ENCODE measurements at places on chromosomes 6 and 20.

DNA sequence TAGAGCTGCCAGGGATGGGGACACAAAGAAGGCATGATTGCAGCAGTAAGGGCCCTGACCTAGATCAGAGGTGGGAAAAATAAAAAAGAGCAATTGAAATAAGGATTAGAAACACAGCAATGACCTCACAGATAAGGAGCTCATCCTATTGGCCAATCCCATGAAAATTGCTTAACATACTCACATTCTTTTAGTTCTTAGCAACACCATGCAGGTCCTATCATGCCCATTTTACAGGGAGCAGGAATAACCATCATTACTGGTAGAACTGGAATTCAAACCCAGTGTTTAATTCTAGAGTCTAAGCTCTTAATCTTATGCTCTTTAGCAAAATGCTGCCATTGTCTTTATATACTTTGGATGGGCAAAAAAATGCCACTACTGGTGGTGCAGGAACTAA, 267.7 kb downstream of the RNF144B start:
- DNase-seq, result no peak

DNA sequence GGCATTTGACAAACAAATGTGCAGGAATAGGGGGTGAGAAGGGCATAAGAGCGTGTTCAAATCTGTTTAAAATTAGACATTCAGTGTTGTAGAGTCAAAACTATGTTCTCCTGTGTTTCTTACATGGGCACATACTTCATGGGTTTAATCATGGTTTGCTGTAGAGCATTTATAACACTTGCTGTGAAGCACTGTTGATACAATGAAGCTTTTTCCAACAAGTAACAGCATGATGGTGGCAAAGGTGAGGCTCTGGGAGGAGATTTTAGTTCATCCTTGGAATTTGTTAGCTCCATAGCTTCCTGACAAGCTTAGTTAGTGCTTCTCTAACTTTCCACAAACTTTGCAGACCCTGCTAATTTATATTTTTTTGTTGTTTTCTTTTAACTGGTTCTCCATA, 900.7 kb downstream of the TFAP2A start:
- DNase-seq, result no peak

DNA sequence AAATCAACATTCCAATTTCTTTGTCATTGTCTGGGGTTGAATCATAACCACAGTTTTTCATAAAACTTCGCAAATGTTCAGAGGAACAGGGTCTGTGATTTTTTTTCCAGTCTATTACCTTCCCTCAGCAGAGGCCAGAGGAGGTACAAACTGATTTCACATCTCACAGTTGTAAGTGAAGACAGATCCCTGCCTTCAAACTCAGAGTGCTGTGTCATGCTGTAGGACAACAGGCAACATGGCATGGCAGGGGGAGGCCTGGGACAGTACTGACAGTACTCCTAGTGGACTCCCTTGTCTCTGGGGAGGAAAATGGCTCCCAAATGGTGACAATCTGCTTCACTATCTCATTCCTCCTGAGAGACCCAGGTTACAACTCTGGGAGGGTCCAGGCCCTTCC, 308.6 kb downstream of the CDC5L start:
- DNase-seq, result no peak

GRCh38 chr6:2155206-2155605, 90.2 kb downstream of the GMDS start:
- no peak for DNase-seq

DNA sequence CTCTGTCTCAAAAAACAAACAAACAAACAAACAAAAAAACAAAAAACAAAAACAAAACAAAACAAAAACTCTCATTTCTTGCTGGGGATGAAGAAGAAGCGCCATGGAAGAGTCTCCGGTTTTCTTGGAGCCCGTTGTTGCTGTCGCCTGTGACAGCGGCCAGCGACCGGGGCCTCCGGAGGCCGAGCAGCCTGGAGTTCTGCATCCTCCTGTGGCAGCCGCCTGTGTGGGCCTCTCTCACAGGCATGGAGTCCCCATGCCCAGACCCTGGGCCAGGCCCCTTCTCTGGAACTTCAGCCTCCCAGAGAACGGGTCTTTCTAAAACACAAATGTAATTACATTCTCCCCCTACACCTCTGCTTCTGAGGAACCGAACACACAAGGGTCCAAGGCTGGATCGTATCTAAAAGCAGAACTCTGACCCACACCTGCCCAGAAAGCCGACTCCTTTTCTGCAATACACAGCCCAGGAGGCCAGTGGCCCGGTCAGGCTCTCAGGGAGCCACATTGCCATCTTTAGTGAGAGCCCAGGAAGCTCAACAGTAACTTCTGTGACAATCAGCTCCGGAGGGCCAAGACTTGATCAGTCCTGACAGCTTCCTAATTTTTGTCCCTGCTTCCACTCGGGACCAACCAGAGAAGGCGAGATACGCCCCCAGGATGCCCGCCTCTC, 18.5 kb downstream of the DACT2 start:
- DNase-seq, result no peak

DNA sequence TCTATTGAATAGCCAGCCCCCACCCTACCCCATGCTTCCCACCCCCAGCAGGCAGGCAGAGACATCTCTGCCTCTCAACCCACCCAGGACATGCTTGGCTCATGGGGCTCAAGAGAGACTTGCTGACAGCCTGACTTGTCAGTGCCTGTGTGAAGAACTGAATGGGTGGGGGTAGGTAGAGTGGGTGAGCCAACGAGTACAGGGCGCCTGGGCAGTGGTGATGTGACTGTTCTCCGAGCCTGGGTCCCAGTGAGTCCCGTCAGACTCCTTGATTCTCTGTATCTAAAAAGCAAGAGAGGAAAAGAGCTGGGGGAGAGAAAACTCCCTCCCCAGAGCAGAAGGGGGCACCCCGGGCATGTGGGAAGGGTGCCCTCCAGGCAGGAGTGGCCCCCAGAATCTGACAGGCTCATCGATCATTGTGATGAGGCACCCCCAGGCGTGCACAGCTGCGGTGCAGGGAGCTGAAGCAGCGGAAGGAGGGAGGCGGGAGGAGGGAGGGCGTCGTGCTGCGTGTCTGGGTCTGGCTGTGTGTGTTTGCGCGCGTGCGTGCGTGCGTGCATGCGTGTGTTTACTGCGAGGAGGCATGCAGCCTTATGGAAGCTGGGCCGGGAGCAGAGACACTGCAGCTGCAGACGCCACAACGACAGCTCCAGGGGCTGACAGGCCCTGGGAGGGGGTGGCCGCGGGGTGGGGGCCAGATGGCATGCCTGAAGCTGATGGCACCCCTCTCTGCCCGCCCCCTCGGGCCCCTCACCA, 40.2 kb downstream of the FOXP4 start:
- DNase-seq, result no peak

- DNase-seq, result no peak
Measured at GRCh38 chr6:10534419-10534762, 13.2 kb downstream of the GCNT2 start.

DNA sequence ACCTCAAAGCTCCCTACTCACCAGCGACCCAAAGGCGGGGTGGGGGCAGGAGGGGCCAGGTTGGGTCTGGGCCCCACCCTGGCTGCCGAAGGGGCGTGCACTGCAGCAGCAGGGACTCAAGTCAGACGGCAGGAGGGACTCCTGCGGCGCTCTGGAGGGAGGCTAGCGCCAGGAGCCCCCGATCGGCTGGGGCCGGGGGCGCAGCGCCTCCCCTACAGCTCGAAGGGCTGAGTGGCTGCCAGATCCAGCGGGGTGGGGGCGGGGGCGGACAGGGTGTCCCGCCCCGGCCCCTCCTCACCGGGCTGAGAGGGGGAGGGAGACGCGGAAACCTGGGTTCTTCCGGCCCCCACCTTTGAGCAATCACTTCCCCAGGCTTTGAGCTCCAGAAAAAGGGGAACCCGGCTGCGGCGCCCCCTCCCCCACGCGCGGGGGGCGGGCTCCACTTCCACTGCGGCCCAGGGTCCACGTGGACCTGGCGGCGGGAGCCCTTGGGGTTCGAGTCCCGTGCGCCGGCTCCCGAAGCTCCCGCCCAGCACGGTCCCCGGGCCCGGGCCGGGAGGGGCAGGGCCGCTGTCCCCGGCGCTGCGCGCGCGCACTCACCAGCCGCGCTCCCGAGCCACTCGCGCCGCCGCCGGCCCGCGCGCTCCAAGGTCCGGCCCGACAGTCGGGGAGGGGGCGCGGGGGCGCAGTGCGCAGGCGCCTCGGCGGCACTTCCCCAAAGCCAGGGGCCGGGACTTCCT, at the start of gene RGS19:
TSS of gene RGS19 (minus strand) at position 246 of the 740 bp plus-strand sequence. CDS start 2,632 bp downstream, outside the sequence.
- no peak for DNase-seq

DNA sequence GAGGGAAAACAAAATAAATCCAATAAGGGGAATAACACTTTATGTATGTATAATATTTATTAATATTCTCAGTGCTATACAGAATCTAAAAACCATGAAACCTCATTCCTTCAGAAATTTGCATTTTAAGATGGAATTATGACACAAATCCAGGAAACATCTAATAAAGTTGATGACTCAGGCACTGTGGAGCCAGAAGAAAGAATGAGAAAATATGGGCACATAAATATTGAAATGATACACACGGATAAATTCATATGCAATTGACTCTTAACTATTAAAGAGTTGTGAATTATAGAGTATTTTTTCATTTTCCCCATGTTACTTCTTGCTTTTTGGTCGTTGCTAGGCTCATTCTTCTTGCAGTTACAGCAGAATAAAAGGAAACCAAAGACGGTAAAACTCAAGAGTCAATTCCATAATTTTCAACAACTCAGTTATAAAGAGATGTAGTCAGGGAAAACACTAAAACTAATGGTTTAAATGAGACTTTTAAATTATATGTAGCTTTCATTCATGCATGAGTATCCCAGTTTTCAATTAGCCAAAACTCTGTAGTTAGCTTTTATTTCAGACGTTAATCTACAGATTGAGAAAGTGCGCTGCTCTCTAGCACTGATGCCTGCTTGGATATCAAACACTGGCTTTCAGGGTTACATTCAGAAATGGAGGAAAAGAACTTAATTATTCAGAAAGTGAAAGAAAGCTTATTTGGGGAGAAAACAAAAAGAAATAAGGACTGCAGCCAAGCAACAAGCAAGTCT, 95.4 kb downstream of the ADGRB3 start:
- DNase-seq, result no peak

DNA sequence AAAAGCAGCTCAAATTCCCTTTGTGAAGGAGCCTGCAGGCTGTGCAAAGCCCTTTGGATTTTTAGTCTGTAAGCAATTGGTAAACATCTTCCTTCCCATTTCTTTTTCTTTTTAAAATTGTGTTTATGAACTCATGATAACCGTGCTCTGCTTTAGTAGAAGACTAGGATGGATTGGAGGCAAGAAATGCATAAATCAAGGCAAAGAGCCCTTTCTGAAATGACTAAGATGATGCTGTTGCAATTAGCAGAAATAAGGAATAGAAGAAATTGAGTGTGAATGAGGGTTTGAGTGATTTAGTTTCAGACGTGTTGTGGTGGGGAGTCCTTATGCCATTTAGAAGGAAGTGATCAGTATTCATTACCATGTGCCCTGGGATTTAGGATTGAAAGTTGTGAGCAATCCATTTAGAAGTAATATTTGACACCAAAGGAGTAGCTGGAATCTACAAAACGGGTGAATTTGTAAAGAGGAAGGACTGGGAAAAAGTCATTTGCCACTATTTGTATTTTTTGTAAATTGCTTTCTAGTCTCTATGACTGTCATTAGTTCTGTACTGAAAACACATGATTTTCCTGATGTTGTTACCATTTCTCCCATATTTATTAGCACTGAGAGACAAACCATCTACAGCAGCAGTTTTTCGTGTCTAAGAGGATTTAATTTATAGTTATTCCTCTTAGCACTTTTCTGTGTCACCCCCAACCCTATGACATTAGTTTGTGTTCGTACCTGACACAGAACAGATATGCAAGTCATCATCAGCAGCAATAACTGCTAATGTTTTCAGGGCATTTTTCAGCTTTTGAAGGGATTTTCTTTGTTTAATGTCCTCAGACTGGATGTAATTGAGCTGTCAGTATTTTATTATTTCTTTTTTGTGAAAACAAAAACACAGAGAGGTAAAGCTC, 265.0 kb downstream of the UTRN start:
- DNase-seq, result no peak

DNA sequence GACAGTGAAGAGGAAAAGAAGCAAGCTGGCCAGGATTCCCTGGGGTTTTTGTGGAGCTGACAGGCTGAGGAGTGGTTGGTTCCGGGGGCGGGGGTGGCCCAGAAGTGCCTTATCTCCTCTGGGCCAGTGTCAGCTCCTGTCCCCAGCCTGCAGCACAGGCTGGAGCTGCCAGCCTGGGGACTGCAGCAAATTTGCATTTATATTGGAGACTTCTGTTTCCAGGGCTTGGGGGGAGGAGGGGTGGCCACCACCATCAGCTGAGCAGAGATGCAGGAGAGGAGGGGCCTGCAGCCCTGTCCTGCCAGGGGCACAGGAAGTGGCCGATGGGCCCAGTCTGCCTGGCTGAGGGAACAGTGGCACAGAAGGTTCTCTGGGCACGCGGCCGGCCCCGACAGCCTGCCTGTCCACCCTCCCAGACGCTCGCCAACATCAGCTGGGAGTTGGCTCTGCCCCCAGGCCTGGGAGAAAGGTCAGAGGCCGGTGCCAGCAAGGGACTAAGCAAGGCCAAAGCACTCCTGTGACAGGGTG, 24.3 kb upstream of the SCRT2 start:
- no peak for DNase-seq

GRCh38 chr20:37393196-37393862, 47.4 kb downstream of the SRC start:
- no peak for DNase-seq

GRCh38 chr20:44406572-44407137, 51.2 kb downstream of the HNF4A start:
- DNase-seq, result no peak

GRCh38 chr6:409370-409972, 17.9 kb downstream of the IRF4 start:
- DNase-seq, result no peak

DNA sequence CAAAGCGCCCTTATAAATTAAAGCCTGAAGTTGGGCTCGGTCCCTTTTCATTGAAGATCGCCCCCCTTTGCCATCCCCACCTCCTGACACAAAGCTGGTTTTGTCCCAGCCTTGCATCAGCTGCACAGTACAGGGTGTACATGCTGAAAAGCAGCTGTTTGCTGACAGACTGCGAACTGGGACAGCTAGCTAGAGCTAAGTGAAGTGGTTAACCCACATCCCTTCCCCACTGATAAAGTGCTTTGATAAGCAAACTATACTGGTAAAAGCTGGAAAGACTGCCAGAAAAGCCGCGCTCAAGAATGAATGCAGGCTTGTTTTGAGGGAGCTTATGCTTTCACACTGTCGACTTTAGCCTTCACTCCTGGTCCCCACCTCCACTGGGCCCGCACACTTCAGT, 207.3 kb downstream of the GMDS start:
- no peak for DNase-seq

All from HS-27A (cell line).